ELR (cell line): ENCODE measurements at places on chromosomes 3 and 15.

DNA sequence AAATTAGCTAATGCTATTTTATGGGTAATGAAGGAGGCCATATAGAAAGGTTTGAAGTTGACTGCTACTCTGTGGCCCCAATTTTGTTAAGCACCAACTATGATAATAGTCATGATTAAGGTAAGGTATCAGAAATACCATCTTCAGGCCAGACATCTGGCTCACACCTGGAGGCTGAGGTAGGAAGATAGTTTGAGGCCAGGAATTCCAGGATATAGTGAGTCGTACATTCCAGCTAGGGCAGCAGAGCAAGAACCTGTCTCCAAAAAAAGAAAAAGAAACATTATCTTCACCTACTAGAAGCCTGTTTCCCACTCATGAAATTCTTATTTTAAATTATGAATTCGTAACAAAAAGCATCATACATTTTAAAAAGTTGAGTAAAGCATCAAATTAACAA lies 64.4 kb downstream of the LRRC28 start:
- DNase-seq, result no peak

- no peak for DNase-seq
Measured at GRCh38 chr15:101194546-101195125, 57.2 kb downstream of the CHSY1 start.

DNA sequence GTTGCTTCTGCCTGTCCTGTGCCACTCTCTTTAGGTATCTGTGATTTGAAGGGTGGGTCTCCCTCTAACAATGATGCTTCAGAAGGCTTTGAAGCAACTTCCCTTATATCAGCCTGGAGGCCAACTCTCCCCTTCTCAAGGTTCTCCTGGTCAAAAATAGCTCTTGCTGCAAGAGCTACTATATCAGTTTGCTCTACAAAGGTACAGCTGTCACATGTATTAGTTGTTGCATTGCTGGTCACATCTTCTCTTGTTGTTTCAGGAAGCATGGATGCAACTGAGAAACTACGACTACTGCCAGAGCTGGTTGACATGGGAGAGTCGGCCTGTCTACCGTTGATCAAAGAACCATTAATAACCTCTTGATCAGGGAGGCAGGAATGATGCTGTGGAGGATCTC lies 38.3 kb downstream of the USF3 start:
- DNase-seq, result no peak

GRCh38 chr3:30826531-30826942 lies 67.9 kb downstream of the GADL1 start:
- peak; percentile 3 for DNase-seq

- no peak for DNase-seq
Measured at GRCh38 chr15:49279521-49280456, 109.7 kb downstream of the GALK2 start.

- DNase-seq, result no peak
Measured at GRCh38 chr15:64938192-64938591, 26.5 kb downstream of the ANKDD1A start.

GRCh38 chr15:58066042-58066867 lies 744 bp upstream of the ALDH1A2 start:
- peak; percentile 60 for DNase-seq

DNA sequence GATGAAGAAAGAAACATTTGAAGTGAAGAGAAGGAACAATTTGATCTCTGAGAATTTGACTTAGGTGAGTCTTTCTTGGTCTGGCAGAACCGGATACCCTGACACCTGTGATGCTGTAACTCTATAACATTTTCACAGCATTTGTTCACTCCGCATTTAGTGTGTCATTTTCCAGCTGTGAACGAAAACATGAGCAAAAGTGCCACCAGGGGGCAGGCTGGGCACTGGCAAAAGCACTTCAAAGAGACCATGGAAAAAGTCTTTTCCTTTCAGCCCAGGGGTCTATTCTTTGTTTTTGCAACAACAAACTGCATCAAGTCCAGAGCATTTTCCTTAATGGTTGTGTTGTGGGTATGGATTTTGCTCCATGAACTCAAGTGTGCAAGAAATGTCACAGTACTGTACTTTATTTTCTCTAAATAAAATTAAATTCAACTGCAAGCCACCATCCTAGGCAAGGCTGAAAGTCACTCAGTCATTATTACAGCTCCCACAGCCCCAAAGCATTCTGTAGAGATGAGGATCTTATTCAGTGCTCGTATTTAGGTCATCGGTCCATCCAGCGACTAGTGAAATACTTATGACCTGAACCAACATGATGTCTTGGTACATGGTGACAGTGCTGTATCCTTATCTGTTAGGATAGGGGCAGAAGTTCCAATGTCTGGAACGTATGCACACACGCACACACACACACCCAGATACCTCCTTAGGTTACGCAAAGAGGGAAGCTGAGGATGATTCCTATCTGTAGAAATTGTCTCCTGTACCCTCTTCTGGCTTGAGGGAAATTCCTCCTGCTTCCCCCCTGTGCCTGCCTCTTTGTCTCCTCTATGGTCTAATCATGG lies 125.5 kb downstream of the GADL1 start:
- peak; percentile 67 for DNase-seq

GRCh38 chr3:194871143-194871863 lies 185.6 kb downstream of the FAM43A start:
- DNase-seq, result peak; percentile 88

- no peak for DNase-seq
Measured at GRCh38 chr3:141426404-141427034, 58.2 kb downstream of the ZBTB38 start.

DNA sequence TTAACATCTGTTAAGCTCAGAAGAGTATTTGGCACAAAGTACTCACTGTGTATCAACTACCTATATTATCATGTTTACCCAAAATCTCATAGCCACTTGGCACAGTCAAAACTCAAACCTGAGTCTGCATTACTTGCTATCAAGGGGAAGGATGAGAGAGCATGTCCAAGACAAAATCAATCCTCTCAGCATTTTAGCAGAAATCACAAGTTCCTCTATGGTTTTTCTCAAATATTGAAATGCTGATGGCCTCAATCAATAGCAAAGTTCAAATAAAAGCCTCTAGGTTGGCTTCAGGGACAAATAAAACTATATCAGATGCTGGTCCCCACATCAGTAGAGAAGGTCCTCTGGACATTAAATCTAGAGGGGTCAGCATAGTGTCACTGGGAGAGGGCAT lies 14.3 kb downstream of the TBC1D2B start:
- DNase-seq, result no peak

GRCh38 chr15:68888419-68888818 lies 41.9 kb upstream of the SPESP1 start:
- DNase-seq, result no peak

DNA sequence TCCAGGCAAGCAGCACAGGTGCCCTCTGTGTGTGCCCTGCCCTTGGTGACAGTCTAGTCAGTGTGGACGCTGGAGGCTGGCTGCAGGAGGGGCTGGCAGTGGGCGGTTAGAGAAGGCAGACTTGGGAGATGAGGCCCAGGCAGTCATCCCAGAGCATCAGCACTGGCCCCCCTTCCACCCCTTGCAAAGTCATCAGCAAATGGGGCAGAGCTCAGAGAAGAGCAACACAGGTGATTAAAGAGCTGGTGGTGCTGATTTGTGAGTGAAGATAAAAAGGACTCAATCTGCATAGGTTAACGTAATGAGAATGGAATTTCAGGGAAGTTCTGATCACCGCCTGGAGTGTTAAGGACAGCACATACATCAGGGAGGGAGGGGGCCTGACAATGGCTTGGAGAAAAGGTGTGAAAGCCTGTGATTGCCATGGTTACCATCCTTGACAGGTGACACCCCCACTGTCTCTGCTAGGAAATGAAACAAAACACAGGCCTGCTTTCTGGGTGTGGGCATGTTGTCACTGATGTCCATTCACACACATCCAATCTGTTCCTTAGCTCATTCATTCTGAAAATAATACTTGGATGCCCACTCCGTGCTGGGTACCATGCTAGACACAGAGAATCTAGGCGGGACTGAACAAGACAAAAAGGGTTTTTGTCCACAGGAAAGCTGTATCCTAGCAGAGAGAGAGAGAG lies 269.6 kb upstream of the ST8SIA2 start:
- DNase-seq, result no peak

- DNase-seq, result peak; percentile 40
Measured at GRCh38 chr15:78907577-78907976, 34.9 kb downstream of the MORF4L1 start.

- DNase-seq, result peak; percentile 59
Measured at GRCh38 chr15:47516558-47516957, 200.7 kb upstream of the SEMA6D start.

DNA sequence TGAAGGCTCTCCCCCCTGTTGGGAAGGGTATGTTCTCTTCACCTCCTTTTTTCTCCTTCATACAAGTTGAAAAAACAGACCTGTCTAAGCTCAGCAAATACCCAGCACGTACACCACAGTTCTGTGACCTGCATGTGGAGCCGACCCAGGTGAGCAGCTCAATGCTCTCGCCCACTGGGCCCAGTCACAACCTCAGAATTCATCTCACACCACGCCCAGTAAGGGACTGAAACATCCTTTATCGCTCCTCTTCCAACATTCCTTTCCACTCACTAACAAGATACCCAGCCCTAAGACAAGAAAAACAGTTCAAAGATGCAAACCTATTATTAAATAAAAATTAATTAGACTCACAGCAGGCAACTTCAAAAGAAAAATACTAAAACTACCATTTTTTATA lies 68.9 kb downstream of the FOXP1 start:
- peak; percentile 30 for DNase-seq

DNA sequence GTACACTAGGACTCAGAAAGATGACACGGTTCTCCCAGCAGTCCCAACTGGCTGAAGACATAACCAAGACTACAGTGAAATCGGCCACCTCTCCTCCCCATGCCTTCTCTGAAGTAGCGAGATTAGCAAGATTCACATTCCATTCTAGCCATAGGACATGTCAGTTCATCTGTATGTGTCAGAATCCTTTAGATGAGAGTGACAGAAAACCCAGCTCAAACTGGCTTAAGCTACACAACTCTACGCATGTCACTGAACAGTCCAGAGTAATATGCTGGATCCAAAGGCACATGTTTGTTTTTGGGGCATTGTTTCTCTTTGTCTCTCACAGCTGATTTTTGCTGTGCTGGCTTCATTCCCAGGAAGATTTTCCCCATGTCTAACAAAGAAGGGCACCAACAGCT lies 75.8 kb downstream of the RARB start:
- no peak for DNase-seq

- no peak for DNase-seq
Measured at GRCh38 chr3:138768125-138768524, 66.6 kb downstream of the PIK3CB start.

DNA sequence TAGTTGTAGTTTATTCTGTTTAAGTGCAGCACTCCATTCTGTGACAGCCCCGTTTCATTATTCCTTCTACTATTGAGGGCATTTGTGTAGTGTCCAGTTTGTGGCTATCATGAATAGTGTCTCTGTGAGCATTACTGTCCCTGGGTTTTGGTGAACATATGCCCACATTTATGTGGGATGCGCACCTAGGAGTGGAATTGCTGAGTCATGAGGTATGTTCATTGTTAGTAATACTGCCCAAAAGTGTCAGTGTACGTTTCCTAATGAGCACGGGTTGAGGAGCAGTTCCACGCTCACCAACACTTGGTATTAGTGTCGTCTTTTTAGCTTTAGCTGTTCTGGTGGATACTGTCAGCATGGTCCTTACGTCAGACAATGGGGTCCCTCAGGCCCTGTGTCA lies 131.8 kb downstream of the SLCO3A1 start:
- DNase-seq, result no peak

DNA sequence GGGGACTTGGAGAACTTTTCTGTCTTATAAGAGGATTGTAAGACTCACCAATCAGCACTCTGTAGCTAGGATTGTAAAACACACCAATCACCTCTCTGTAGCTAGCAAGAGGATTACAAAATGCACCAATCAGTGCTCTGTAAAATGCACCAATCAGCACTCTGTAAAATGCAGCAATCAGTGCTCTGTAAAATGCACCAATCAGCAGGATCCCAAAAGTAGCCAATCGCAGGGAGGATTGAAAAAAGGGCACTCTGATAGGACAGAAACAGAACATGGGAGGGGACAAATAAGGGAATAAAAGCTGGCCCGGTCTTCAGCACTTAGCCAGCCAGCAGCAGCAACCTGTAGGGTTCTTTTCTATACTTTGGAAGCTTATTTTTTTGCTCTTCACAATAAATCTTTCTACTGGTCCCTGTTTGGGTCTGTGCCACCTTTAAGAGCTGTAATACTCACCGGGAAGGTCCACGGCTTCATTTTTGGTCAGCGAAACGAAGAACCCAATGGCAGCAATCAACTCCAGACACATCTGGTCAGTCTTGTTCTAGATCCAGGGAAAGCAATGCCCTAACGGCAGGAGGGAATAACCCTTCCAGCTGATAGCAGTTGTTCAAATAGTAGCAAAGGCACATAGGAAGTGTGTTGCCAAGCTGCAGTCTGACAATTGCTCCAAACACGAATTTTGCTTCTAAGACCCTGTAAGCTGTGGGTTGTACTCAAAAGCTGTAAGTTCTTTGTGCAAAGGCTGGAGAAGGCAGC lies 135.6 kb downstream of the TJP1 start:
- no peak for DNase-seq

- no peak for DNase-seq
Measured at GRCh38 chr3:189720736-189721417, 89.7 kb downstream of the TP63 start.

DNA sequence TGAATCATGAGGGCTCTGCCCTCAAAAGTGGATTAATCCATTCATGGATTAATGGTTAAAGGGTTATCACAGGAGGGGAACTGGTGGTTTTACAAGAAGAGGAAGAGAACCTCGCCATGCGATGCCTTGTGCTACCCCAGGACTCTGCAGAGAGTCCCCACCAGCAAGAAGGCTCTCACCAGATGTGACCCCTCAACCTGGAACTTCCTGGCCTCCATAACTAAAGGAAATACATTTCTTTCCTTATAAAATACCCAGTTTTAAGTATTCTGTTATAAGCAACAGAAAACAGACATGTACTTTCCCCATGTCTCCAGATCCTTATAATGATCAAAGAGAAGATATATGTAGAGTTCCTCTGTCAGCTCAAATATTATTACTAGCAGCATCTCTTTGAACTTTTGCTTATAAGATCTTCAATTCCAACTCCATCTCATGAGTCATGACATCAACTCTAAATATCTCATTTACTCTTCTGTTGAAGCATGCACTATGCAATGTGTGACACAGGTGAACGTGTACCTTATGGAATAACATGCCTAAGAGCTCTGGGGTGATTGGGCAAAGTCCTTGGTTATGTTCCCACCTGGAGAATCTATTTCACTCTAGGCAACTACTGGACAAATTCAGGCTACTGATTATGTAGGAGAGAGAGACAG lies 37.5 kb upstream of the ZBTB38 start:
- peak; percentile 57 for DNase-seq

DNA sequence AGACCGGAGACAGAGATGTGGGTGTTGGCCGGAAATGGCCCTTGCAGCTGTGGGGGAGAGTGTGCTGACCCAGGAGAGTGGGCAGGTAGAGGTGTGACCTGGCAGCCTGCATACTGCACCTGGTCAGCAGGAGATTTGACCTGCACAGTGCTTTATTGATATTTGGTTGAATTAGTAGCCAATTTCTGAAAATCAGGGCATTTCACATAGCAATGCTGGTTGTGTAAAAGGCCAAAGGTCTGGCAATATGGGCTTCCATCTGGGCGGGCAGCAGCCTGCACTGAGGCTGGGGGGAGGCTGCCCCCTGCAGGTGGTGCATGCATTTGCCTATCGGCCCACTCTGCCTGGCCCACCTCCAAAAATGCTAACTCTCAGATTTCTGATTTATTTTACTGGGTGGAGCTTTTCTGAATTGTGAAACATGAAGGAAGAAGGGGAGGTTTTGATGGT lies 9.4 kb upstream of the MGLL start:
- peak; percentile 62 for DNase-seq

- DNase-seq, result no peak
Measured at GRCh38 chr3:187810021-187810446, 64.8 kb upstream of the BCL6 start.
